ENCODE measurements at places on chromosomes 7 and 10.

- H3K36me3 ChIP-seq = no peaks in the 10 kb centered on the region
- H3K27me3 ChIP-seq = no peaks in the 10 kb centered on the region
- DNase-seq = no peak
- no peak overlapping the region for H3K4me3 ChIP-seq
Measured at GRCh38 chr7:117810642-117811512, 62.4 kb downstream of the CTTNBP2 start.

DNA sequence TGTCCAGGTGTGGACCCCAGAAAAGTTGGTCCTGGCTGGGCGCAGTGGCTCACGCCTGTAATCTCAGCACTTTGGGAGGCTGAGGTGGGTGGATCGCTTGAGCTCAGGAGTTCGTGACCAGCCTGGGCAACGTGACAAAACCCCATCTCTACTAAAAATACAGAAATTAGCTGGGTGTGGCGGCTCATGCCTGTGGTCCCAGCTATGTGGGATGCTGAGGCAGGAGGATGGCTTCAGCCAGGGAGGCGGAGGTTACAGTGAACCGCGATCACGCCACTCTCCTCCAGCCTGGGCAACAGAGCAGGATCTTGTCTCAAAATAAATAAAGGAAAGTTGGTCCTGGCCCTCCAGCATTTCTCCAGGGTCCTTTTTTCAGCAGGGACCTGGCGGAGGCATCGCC, 1.4 kb downstream of the NUDT1 start:
- H3K27me3 ChIP-seq = no peaks in the 10 kb centered on the region
- H3K36me3 ChIP-seq = no peaks in the 10 kb centered on the region
- no peak for DNase-seq
- no peak overlapping the region for H3K27ac ChIP-seq
- H3K4me3 ChIP-seq = no peak overlapping the region

DNA sequence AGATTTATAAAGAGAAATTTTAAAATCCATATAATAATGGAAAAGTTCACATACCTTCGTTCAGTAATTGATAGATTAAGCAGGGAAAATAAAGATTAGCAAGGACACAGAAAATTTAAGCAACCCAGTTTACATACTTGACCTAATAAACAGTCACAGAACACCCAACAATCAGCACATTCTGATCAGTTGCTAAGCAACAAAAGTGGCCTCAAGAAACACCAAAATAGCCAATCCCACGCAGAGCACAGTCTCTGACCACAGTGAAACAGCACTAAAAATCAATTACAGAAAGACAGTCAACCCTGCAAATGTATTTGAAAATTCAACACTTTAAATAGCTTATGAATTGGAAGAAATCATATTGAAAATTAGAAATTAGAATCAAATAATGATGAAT, 39.3 kb upstream of the DRGX start:
- no peak for DNase-seq
- H3K4me1 ChIP-seq = no peaks in the 10 kb centered on the region
- H3K27me3 ChIP-seq = no peaks in the 10 kb centered on the region
- H3K36me3 ChIP-seq = no peaks in the 10 kb centered on the region
- H3K27ac ChIP-seq = no peak overlapping the region
- H3K4me3 ChIP-seq = no peak overlapping the region

- no peak for DNase-seq
- no peaks in the 10 kb centered on the region for H3K36me3 ChIP-seq
- H3K27me3 ChIP-seq = no peaks in the 10 kb centered on the region
Measured at GRCh38 chr7:24409431-24410024, 125.5 kb downstream of the NPY start.

DNA sequence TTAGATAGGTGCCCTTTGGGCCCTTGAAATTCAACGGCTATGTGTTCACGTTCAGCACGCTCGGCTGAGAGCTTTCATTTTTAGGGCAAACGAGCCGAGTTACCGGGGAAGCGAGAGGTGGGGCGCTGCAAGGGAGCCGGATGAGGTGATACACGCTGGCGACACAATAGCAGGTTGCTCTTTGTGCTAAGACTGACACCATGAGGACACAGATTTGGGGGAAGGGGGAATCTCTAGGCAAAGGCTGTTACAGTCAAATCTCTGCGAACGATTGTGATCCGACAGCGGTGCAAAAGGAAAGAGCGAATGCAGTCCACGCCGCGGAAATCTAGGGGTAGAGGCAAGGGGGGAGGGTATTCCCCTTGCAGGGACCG, 667 bp downstream of the KLLN start:
- H3K36me3 ChIP-seq = no peaks in the 10 kb centered on the region
- DNase-seq = peak; percentile 87
- H3K27me3 ChIP-seq = no peaks in the 10 kb centered on the region
- peak overlapping the region; percentile 75 for H3K27ac ChIP-seq

DNA sequence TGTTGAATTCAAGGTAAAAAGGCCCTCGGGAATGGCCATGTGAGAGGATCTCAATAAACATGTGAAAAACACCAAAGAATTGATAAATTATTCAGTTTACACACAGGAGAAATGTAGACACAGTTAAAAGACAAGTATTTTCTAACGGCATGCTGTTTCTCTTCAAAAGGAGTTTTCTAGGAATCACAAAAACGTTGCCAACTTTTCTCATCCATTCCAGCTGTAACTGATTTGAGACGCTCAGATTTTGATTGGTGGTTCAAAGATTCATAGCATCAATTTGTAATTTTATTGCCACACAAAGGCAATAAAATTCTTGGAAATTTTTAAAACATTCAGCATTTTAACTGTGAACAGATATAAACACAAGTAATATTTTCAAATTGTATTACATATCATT, 384.9 kb upstream of the PFKP start:
- no peak overlapping the region for H3K4me3 ChIP-seq
- no peaks in the 10 kb centered on the region for H3K36me3 ChIP-seq
- no peaks in the 10 kb centered on the region for H3K4me1 ChIP-seq
- no peak for DNase-seq
- H3K27ac ChIP-seq = no peak overlapping the region

GRCh38 chr10:70648427-70648826, 23.9 kb upstream of the ADAMTS14 start:
- no peaks in the 10 kb centered on the region for H3K36me3 ChIP-seq
- H3K4me3 ChIP-seq = no peak overlapping the region

All from naive thymus-derived CD4-positive, alpha-beta T cell (primary cell).